Cardiac fibroblast (primary cell): ENCODE measurements at places on chromosomes 13 and 19.

DNA sequence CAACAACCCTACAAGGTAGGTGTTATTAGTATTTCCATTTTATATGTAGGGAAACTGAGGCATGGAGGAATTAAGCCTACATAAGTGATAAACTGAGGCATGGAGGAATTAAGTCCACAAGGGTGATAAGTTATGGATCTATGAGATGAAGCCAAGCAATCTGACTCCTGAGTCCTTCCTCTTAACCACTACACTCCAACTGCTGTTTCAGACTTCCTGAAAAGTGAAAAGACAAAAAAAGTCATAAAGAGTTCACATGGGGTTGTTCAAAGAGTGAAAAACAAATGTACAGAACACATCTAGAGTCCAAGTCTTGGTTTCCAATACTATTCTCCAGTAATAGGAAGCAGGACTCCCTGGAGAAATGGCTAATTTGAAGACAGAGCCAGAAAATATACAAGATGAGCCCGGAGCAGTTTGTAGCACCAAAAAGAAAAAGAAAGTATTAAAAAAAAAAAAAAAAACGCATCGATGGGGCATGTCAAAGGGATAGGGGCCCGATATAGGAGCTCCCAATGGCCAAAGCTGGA is 12.1 kb downstream of the CRYL1 start:
- DNase-seq, result no peak

DNA sequence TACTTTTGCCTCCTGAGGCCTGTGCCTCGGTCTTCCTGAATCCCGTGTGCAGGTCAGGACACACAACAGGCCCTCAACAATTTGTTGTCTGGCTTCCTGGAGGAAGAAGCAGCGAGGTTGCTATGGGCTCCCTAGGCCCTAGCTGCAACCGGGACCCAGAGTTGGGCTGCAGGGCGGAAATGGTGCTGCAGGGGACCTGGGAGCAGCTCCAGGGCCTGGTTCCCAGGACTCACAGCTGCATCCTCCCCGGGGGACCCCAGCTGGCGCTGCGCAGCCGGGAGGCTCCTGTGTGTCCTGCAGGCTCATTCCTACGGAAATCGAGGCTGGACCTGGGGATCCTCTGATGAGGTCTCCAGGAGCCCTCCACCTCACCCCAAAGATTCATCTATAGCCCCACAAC is 999 bp upstream of the TNFAIP8L1 start:
- DNase-seq, result peak; percentile 43

DNA sequence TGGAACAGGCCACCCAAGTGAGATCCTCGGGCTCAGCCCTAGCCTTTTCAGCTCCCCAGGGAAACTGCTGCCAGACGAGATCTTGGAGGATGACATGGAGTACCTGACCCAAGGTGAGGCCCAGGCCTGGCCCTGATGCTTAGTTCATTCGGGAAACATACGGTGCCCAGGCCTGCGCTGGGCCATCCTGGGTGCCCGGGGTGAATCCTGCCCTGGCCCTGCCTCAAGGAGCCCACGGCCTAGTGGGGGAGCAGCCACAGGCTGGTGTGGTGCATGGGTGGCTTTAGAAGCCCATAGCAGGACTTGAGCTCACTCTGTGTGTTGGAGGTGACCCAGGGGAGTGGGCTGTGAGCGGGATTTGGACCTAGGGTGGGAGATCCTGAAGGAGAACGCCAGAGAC is 10.1 kb downstream of the SIX5 start:
- DNase-seq, result no peak

GRCh38 chr13:103540382-103540765 is 474.2 kb upstream of the SLC10A2 start:
- no peak for DNase-seq
